MCF 10A (cell line): ENCODE measurements at places on chromosomes 7 and 10. TPM values are rescaled to one million over a fixed set of nuclear protein-coding genes. Genes with fewer than 3 reads are reported as not detected.

Gene NUTM2E
- 0.12 and 0.37 TPM in 2 replicates for total RNA-seq

Gene ABCC2
- total RNA-seq = 6.3 and 7.4 TPM in 2 replicates

Gene SBDS
- total RNA-seq = 133 and 156 TPM in 2 replicates

Gene ERVW-1
- total RNA-seq = not detected in 2 replicates
